ENCODE measurements at places on chromosomes 13 and 19.

DNA sequence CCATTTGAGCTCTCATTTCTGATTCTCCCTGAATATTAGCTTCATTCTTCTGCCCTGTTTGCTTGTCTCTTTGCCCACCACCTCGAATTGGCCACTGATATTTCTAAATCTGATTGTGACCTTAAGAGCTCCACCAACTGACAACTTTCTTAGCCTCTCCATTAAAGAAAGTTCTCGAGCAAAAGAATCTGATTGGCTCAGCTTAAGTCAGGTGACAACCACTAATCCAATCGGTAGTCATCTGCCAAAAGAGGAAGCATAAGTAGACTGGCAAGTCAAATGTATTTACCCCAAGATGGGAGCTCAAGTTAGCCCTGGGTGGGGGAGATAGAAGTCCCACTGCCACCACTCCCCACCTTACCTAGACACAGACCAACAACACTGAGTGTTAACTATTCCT lies 41.5 kb downstream of the NOTCH3 start:
- no peak for DNase-seq

DNA sequence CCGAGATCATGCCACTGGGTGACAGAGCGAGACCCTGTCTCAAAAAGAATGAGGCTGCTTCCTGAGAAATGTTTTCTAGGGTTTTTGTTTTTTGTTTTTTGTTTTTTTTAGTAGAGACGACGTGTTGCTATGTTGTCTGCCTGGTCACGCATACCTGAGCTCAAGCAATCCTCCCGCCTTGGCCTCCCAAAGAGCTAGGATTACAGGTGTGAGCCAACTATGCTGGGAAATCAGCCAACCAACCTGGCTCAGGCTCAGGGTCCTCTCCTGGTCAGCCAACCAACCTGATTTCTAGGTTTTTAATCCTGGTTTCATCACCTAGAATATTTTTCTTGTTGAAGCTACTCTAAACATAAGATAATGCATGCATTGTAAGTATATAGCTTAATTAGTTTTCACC lies 7.8 kb downstream of the DHX34 start:
- DNase-seq, result no peak

DNA sequence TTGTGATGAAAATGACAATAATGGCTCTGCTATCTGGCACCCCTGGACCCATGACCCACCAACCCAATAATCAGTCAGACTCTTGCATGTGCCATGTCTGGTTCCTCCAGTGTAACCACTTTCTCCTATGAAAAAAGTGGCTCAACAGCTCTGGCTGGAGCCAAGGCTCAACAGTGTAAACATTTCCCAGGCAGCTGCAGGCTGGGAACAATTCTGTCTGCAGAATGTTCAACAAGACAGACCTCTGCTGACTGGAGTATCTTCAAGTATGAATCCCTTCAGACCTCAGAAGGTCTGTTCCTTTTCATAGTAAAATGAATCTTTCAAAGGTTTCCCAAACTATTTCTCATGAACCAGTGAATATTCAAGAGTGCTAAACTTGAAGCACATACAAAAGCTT lies 410.1 kb upstream of the HTR2A start:
- DNase-seq, result no peak

- DNase-seq, result no peak
Observed at GRCh38 chr13:49241296-49241695, 6.4 kb upstream of the CDADC1 start.

- DNase-seq, result no peak
Observed at GRCh38 chr13:57878291-57878690, 246.7 kb downstream of the PCDH17 start.

DNA sequence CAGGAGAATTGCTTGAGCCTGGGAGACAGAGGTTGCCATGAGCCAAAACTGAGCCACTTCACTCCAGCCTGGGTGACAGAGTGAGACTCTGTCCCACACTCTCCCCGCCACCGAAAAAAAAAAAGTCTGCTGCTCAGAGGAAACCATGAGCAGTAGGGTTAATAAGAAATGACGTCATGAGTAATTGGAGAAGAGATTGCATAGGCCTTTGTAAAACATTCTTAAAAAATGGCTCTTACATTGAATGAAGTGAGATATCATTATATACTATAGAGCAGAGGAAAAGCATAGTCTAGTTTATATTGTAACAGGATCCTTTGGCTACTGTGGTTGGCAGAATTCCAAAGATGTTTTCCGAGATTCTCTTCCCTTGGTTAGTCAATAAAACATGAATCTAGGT lies 228.2 kb downstream of the PCDH20 start:
- no peak for DNase-seq

DNA sequence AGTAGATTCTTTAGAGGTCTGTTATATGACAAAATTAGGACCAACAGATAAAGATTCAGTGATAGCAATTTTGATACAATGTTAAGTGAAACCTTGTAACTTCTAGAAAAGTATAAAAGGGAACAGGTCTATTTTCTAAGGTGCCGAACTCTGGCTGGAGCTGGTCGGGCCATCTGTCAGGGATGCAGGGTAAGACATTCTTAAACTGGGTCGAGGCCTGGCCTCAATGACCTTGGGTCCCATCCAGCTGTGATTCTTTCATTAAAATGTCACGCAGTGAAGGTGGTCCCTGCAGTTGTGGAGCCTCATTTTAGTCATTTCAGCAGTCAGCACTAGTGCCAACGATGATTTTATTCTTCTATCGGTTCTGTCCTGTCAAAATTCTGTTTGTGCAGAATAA lies 271.9 kb upstream of the SPRY2 start:
- no peak for DNase-seq

- DNase-seq, result no peak
Observed at GRCh38 chr13:53821632-53822031, 793.0 kb downstream of the OLFM4 start.

DNA sequence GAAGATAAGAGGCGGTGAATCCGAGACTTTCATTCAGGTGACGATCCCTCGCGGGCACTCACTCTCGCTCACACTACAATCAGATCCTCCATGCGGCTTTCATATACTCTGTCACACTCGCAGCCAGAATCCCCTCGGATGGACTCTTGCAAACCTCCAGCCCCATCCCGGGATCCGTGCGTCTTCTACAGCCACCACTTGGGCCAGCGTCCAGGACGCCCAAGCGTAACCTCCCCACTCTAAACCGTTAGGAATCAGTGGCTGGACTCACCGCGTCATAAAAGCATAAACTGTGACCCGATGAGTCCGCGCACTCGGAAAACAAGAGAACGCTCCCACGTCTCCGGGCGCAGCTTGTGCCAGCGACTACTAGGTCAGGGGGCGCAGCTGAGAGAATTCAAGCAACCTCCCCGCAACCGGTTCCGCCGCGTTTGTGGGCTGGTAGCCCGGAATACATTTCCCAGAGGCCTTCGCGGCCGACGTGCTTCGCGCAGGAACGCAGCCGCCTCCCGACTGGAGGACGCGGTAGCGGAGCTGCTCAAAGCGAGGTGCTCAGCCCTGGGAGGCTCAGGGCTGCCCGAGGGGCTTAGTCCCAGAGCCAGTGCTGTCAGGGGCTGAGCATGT lies 27.6 kb downstream of the ZNF607 start:
- peak; percentile 62 for DNase-seq

DNA sequence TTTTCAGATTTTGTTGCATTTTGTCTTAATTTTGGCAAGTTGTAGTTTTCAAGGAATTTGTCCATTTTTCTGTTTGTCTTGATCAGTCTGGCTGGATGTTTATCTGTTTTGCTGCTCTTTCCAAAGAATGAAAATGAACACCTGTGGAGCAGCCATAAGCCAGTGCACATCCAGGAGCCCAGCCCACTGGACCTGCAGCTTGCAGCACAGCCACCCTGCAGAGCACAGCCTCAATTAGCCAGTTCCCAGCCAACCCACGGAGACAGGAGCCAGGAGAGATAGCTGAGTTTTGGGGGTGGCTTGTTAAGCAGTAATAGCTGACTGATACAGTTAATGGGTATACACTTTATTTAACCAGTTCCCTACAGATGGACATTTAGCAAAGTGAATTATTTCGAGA lies 38.0 kb upstream of the URI1 start:
- no peak for DNase-seq

GRCh38 chr19:55676889-55677505 lies 2.0 kb downstream of the EPN1 start:
- DNase-seq, result no peak

- no peak for DNase-seq
Observed at GRCh38 chr19:35027851-35028599, 2.2 kb upstream of the SCN1B start.

DNA sequence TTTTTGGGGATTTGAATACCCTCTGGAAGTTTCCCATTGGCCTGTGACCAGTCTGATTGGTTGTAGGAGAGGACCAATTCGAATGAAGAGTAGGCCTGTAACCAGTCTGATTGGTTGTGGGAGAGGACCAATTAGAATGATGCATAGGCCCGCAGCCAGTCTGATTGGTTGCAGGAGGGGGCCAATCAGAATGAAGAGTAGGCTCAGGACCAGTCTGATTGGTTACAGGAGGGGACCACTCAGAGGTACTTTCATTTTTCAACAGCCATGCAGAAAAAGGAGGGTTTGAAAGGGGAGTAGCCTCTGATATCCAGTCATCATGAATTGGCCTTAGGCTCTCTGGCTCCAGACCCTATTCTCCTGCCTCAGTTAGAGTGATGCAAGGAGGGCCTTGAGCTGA lies 30.4 kb upstream of the SLC1A5 start:
- DNase-seq, result no peak

DNA sequence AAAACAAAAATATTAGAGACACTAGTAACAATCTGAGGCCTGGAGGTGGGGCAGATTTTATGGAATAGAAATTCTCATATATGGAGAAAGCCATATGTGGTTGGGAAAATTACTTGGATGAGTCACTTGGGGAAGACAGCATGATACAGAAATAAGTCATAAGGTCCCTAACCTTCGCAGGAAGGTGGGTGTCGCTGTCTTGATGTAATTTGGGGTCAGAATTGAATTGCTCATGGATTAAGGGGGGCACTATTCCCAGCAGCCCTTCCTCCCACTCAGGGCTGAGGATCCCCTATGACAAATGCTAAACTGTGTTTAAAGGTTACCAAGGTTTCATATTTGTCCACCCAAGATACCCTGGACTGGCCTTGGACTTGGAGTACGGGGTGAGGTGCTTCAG lies 5.0 kb downstream of the RDH8 start:
- DNase-seq, result no peak

GRCh38 chr13:108212886-108213285 lies 2.5 kb downstream of the LIG4 start:
- no peak for DNase-seq

GRCh38 chr19:40662925-40663694 lies 27.3 kb downstream of the NUMBL start:
- peak; percentile 88 for DNase-seq

- DNase-seq, result no peak
Observed at GRCh38 chr19:44635581-44636438, 7.9 kb upstream of the PVR start.

- no peak for DNase-seq
Observed at GRCh38 chr13:73521290-73521624, 462.5 kb downstream of the KLF5 start.

DNA sequence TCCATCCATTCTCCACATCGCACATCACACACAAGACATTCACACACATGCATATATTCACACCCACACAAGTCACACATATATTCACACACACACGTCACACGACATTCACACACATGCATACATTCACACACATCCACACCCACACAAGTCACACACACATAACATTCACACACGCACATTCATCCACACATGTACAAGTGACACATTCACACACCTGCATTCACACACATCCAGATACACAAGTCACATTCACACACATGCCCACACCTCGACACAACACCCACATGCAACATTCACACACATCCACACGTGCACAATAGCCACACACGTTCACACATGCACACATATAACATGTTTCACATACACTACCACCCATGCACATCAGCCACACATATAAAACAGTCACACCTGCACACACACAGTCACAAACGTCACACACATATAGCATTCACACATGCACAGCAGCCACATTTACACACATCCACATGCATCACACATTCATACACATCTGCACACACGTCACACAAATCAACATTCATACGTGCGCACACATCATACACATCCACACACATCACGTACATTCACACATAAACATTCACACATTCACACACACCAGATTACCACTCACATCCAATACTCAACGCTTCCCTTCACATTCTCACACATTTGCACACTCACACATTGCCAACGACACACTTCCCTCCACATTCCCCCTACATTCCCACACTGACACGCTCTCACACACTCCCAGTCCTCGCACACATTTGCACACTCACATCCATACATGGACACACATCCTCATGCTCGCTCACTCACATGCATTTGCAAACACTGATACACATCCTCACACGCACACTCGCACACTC lies 41.0 kb downstream of the ANKRD10 start:
- no peak for DNase-seq

GRCh38 chr13:49404703-49405020 lies 39.2 kb downstream of the CAB39L start:
- DNase-seq, result no peak

DNA sequence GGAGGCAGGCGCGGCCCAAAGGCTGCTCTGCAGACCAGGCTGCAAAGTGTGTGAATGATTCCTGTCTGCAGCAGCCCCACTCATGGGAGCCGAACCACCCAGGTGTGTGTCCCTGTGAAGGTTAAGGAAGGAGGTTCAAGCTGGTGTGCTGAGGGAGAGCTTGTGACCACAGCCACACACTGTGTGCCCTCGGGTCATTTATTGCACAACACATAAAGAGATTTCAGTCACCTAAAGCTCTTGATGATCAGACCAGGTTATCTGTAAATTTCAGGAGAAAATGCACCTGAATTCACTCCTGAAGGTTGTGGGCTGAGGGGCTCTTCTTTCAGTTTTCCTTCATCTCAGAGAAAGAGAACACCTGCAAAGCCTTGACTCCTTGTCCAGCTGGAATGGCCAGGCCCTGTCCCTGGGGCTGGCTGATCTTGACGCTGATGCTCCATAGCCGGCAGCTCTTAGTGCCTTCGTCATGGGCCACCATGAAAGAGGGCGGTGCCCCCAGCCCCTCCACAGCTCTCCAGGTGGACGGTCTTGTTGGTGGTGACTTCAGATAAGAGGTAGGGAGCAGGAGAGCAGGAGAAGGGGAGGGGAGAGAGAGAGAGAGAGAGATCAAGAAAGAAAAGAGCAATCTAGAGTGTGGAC lies 110.8 kb upstream of the C1QTNF9B start:
- no peak for DNase-seq

- DNase-seq, result no peak
Observed at GRCh38 chr13:77150651-77151050, 123.7 kb upstream of the FBXL3 start.
